ENCODE measurements at places on chromosomes 2 and 18. TPM values are rescaled to one million over a fixed set of nuclear protein-coding genes. Genes with fewer than 3 reads are reported as not detected.

The CCDC74B gene
- total RNA-seq: not detected

The ASAP2 gene
- total RNA-seq: 11.3 TPM

The VPS4B gene
- 18.7 TPM for total RNA-seq

The INHA gene
- 2.3 TPM for total RNA-seq

The INPP5D gene
- total RNA-seq: 4.9 TPM

The TUBB8B gene
- not detected for total RNA-seq

The LHCGR gene
- total RNA-seq: 0.09 TPM

The TEKT4 gene
- not detected for total RNA-seq

The TDRD15 gene
- not detected for total RNA-seq

The HOXD10 gene
- total RNA-seq: not detected

The VSNL1 gene
- 19.3 TPM for total RNA-seq

The LRP1B gene
- 0.08 TPM for total RNA-seq

The ERICH2 gene
- total RNA-seq: 3.4 TPM

The ARHGAP15 gene
- total RNA-seq: 3.6 TPM

The PLB1 gene
- 1.4 TPM for total RNA-seq

The SKOR2 gene
- total RNA-seq: not detected

The AGXT gene
- total RNA-seq: not detected
